ENCODE measurements at places on chromosomes 13 and 19. TPM values are rescaled to one million over a fixed set of nuclear protein-coding genes. Genes with fewer than 3 reads are reported as not detected.

DNA sequence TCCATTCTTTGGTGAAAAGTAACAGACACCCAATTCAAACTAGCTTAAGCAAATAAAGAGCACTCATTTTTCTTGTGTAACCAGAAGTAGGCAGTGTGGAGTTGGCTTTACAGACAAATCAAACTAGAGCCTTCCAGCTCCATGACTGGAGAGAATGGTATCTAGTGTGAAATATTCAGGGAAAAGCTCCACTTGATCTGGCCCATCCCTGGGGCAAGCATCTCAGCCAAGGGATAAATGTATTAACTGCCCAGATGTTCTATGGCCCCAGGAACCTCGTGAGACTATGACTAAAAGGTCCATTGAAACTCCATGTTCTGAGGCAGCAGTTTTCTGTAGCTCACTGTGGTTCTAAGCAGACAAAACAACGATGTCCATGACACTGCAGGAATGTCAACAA lies 49.9 kb downstream of the TBC1D4 start:
- no peaks in the 10 kb centered on the region for H3K27me3 ChIP-seq
- peak overlapping the region; percentile 45 for H3K27ac ChIP-seq
- H3K4me3 ChIP-seq, result no peak overlapping the region
- peaks cover 7% of the 10 kb centered on the region for H3K4me1 ChIP-seq
- DNase-seq, result no peak
- H3K36me3 ChIP-seq, result no peaks in the 10 kb centered on the region

DNA sequence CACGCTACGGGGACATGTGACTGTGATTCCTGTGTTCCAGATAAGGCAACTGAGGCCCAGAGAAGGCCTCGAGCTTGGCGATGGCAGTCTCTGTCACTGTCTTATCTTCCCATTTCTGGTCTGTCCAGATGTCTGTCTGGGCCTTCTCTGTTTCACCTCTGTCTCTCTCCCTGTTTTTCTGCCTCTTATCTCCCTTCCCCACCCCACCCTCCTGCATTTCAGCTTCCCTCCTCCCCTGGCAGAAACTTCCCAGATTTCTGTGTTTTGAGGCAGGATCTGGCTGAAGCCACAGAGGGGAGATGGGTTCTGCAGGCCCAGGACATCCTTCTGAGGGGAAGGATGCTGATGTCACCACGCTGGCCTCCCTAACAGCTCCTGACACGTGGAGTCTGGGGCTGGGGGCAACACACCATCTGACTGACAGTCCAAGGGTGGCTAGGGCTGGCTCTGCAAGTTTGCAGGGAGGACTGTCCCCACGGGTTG lies 14.4 kb downstream of the PAK4 start:
- no peak overlapping the region for H3K4me3 ChIP-seq
- DNase-seq, result no peak
- H3K27ac ChIP-seq, result peak overlapping the region; percentile 41
- H3K27me3 ChIP-seq, result no peaks in the 10 kb centered on the region

GRCh38 chr13:38664906-38665305 lies 22.0 kb upstream of the FREM2 start:
- no peaks in the 10 kb centered on the region for H3K36me3 ChIP-seq
- DNase-seq, result no peak
- H3K4me1 ChIP-seq, result no peaks in the 10 kb centered on the region
- H3K4me3 ChIP-seq, result no peak overlapping the region

GRCh38 chr19:30309176-30309575 lies 63.0 kb upstream of the ZNF536 start:
- H3K4me1 ChIP-seq, result no peaks in the 10 kb centered on the region
- no peaks in the 10 kb centered on the region for H3K36me3 ChIP-seq
- H3K4me3 ChIP-seq, result no peak overlapping the region
- H3K27ac ChIP-seq, result no peak overlapping the region

GRCh38 chr13:105672881-105673280 lies 862.6 kb downstream of the EFNB2 start:
- DNase-seq, result no peak
- no peak overlapping the region for H3K4me3 ChIP-seq
- no peak overlapping the region for H3K27ac ChIP-seq
- H3K27me3 ChIP-seq, result no peaks in the 10 kb centered on the region

DNA sequence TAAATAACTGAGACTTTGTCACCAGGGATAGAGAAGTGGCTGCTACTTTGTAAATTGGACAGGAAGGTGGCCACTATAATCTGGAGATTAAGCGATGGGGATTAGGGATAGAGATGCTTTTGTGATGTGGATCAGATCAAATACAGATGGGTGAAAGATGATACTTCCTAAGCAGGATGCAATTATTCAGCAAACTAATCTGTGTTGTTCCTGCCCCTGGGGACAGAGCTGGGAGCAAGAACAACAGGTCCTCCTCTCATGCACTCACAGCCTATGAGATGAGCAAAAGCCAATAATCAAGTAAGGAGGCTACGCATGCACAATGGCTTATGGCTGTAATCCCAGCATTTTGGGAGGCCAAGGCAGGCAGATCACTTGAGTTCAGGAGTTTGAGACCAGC lies 4.6 kb downstream of the RGL3 start:
- H3K27ac ChIP-seq, result no peak overlapping the region
- DNase-seq, result no peak
- no peak overlapping the region for H3K4me3 ChIP-seq
- H3K36me3 ChIP-seq, result no peaks in the 10 kb centered on the region
- H3K27me3 ChIP-seq, result no peaks in the 10 kb centered on the region
- no peaks in the 10 kb centered on the region for H3K4me1 ChIP-seq

DNA sequence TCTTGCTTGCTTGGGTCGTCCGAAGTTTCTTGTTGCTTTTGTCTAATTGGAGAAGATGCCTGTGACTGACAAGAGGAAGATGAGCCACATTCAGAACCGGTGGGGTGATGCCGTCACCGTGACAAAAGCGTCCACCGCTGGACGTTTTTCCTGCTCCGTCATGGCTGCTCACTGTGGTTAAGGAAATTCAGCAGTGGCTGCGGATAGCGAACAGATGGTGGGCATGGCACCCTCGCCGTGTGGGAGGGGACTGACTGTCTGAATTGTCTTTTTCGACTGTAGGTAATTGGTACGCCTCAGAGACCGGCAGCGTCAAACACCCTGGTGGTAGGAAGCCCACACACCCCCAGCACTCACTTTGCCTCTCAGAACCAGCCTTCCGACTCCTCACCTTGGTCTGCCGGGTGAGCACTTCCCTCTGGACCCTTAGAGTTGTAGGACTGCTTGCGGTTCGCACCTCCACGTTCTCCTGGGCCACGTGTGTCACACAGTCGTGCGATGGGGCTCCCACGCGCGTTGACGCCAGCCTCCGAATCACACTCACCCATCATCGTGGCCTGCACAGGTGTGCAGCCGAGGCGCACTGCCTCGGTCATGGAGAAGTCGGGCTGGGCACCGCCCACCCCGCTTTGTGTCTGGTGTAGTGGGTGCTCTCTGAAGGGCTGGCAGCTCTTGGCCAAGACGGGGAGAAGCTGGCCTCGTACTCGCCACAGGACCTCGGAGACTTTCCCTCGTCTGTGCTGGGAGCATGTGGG lies 26.5 kb downstream of the ATP4B start:
- H3K4me1 ChIP-seq, result no peaks in the 10 kb centered on the region
- H3K27me3 ChIP-seq, result no peaks in the 10 kb centered on the region
- H3K27ac ChIP-seq, result no peak overlapping the region
- no peak overlapping the region for H3K4me3 ChIP-seq

- DNase-seq, result no peak
- H3K4me1 ChIP-seq, result no peaks in the 10 kb centered on the region
- no peak overlapping the region for H3K27ac ChIP-seq
- H3K4me3 ChIP-seq, result no peak overlapping the region
- no peaks in the 10 kb centered on the region for H3K27me3 ChIP-seq
Measured at GRCh38 chr13:52793515-52794061, 54.0 kb upstream of the CNMD start.

GRCh38 chr13:106352850-106353249 lies 182.6 kb downstream of the EFNB2 start:
- H3K36me3 ChIP-seq, result no peaks in the 10 kb centered on the region
- no peak overlapping the region for H3K27ac ChIP-seq
- no peaks in the 10 kb centered on the region for H3K27me3 ChIP-seq
- DNase-seq, result no peak

DNA sequence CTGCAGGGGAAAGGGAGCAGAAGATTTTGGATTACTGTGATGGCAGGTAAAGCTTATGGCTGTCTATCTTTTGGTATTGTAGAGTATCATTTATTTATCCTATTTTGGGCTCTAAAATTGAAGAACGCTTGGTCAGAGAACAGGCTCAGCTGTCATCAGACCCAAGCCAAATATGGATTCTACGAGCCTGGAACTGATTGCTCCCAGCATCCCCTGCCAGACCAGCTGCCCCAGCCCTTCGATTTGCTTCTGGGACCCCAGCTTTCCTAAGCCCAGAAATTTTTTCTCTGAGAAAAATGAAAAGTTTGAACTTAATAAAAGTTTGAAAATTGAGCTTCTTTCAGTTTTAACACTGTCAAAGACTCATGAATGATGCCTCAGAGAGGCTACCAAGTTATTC lies 472.8 kb downstream of the DACH1 start:
- no peak for DNase-seq
- no peak overlapping the region for H3K4me3 ChIP-seq

DNA sequence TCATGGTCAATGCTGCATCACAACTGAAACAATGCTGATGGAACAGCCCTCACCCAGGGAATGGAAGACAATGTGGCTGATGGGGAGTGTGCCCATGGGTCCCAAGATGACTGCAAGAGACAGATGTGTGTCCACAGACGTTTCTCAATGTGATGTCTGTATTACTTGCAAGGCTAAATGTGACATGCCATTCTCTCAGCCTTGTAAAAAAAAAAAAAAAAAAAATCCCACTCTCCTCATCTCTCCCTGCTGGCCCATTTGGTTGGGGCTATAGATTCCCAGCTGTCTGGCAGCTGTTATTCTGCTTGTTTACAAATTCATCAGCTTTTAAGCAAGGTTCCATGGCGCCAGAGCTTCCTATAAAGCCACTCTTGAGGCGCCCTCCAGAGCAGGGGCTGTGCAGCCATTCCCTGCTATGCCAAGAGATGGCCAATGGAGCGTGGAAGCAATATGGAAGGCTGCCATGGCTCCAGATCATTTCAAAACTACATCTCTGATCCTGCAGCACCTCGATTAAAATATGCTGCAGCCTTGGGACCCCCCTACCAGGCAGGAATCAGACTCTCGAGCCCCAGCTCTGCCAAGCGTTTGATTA lies 294.8 kb downstream of the FOXO1 start:
- H3K4me1 ChIP-seq, result peaks cover 2% of the 10 kb centered on the region
- H3K27ac ChIP-seq, result no peak overlapping the region
- no peak overlapping the region for H3K4me3 ChIP-seq

DNA sequence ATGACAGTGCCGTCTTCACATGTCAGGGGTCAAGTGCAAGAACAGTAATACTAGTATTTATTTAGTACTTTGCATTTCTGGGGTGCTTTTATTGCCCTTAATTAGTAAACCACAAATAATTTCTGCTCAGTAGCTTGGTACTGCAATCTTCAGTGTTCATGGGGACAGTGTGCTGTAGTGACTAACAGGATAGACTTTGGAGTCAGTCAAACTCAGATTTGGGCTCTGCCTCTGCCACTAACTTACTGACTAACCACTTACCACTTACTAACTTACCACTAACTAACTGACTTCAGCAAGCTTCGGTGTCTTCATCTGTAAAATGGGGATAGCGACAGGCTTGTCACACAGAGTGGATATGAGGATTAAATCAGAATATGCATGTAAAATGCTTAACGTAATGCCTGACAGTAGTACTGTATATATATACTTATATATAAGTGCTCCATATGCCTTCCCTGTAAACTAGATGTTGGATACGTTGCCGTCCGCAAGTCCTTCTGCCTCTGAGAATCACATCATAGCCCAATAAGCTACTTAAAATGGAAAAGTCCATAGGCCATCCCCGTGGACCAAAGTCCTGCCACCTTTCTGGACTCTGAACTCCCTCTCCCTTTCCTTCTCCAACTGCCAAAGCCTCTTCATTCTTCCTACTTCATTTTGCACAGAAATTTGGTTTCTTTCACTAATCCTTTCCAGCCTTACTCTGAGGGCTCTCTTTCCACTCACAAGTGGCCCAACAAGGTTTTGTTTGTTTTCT lies 158.1 kb downstream of the ZIC5 start:
- H3K36me3 ChIP-seq, result no peaks in the 10 kb centered on the region
- H3K27ac ChIP-seq, result no peak overlapping the region
- H3K27me3 ChIP-seq, result no peaks in the 10 kb centered on the region

DNA sequence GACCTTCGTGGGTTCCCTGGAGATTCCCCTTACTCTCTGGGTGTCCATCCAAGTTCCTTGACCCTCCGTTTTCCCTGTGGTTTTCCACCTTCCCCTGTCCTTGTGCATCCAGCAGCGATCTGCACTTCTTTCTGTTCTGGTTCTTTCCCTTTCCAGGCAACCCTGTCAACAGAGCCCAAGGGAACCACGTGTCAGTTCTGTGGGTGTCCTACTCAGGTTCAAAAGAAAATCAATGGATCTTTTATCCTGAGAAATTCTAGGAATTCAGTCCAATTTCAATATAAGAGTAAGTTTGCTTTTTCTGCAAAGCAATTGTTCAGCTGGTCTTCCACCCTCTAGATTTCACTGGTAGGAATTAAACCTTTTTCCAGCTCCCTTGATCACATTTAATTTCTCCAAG lies 1394.8 kb upstream of the SLC10A2 start:
- no peaks in the 10 kb centered on the region for H3K36me3 ChIP-seq
- no peak overlapping the region for H3K27ac ChIP-seq
- no peak overlapping the region for H3K4me3 ChIP-seq
- no peaks in the 10 kb centered on the region for H3K27me3 ChIP-seq
- H3K4me1 ChIP-seq, result no peaks in the 10 kb centered on the region
- no peak for DNase-seq

DNA sequence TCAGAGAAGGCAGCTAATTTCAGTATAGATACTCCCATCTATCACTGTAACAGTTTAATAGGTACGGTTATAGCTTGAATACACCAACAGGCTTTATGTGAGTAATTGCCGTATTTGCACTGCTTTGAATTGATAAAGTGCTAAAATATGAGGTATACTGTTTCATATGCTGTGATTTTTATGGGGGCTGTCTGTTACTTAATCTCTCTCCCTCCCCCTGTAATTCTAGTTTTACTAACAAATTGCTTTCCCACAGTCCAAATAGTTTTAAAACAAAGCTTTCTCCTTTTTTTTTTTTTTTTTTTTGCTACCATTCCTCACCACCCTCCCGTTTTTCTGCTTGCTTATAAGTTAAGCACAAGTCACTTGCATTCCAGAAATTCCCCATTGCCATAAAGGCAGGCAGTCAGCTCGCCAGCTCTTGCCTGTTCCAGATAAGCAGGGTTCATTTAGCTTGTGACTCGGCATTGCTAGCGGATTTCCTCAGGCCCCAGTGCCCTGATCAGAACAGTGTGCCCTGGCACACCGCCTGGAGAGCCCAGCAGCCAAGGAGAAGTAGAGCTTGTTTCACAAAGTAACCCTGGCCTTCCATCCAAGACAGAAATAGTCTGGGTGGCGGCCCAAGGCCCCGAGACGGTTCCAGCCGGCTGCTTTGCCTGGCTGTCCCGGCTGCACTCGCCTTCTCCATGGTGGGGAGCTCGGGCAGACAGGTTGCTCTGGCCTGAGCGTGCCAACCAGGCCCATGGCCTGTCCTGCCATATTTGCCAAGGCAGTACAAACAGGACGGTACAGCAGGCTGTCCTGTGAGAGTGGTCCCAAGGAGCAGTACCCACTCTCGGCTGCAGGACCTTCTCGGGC lies 43.5 kb upstream of the NPAS1 start:
- no peaks in the 10 kb centered on the region for H3K36me3 ChIP-seq
- H3K27me3 ChIP-seq, result no peaks in the 10 kb centered on the region
- peak; percentile 93 for DNase-seq
- H3K27ac ChIP-seq, result no peak overlapping the region

NANOS3 gene
- 1.5 TPM for total RNA-seq

SWSAP1 gene
- 2.0 TPM for total RNA-seq

NLRP12 gene
- 0.05 TPM for total RNA-seq

KLHL1 gene
- not detected for total RNA-seq

PLPPR3 gene
- 0.80 TPM for total RNA-seq

ZIM2 gene
- total RNA-seq, result 11.2 TPM

ANKRD24 gene
- total RNA-seq, result 1.2 TPM

IGFL3 gene
- not detected for total RNA-seq

All from ovary (tissue), 10 donors.